Stimulated activated CD8-positive, alpha-beta memory T cell treated with anti-CD3 and anti-CD28 coated beads, Interleukin-7, amount 100 ng/mL, for 1 hour (primary cell): ENCODE measurements at places on chromosomes 2 and 18.

GRCh38 chr2:1750933-1751766, 6.8 kb upstream of the PXDN start:
- DNase-seq = peak; percentile 11

DNA sequence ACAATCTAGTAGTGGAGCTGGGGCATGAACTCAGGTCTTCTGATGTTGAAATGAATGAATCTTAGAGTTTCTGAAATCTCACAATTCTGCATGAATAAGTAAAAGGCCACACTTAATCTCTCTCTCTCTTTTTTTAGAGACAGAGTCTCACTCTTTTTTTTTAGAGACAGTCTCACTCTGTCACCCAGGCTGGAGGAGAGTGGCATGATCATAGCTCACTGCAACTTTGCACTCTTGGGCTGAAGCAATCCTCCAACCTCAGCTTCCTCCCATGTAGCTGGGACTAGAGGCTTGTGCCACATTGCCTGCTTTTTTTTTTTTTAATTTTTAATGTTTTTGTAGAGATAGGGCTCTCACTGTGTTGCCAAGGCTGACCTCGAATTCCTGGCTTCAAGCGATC, 68.9 kb upstream of the THOC1 start:
- no peak for DNase-seq

DNA sequence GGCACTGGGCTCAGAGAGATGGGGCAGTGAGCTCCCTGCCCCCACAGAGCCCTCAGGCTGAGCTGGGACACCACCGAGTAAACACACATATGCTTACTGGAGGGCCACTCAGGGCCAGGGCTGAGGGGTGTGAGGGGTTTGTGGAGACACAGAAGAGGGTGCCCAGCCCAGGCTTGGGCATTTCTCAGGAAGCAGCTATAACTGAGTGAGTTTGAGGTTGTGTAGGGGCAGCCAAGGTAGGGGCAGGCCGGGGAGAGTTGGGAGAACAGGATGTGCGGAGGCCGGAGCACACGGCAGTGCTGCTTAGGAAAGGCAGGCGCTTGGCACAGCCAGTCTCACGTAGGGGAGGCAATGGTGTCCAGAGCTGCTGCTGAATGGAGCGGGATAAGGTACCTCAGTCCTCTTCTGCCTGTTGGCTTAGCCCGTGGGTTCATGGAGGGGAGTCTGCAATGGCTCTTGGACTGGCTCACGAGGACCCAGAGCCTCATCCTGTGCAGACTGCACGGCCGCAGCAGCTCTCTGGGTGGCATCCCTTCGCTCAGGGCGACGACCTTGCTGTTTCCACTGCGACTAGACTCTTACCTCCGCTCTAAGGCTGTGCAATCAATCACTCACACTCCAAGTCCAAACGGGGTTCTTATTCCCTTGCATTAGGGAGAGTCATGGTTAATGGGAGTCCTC, 466.1 kb upstream of the HS6ST1 start:
- no peak for DNase-seq

DNA sequence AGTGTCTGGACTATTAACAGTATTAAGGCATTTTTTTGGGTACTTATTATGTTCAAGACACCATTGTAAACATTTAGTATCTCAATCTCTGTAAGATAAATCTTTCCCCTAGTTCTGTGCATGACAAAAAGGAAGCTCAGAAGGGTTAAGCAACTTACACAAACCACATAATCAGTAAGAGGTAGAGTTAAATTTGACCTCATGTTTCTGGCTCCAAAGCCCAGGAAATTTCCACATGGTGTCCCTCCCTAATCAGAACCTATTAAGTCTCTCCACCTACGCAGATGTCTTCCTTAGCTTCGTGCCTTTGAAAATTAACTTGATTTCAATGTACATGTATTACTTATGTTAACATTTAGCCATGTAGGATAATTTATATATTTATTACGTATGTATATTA, 2.0 kb downstream of the MFSD6 start:
- no peak for DNase-seq

GRCh38 chr2:85428343-85428881, 9.9 kb downstream of the SH2D6 start:
- no peak for DNase-seq

GRCh38 chr2:203739351-203739750, 32.9 kb downstream of the CD28 start:
- DNase-seq = no peak

GRCh38 chr2:201233192-201233811, 27.0 kb upstream of the CASP8 start:
- peak; percentile 66 for DNase-seq

DNA sequence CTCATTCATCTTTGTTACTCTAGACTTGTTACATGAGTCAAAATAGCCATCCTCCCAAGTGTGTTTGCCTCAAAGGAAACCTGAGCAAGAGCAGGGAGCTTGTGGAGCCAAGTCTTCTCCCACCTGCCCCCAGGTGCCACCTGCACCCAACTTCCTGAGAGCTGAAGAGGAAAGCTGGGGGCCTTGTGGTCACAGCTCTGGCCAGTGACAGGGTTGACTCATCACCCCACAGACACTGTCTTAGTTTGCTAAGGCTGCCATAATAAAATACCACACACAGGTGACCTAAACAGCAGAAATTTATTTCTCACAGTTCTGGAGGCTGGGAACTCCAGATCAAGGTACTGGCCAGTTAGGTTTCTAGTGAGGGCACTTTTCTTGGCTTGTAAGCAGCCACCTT, 99.6 kb downstream of the TPGS2 start:
- DNase-seq = no peak

DNA sequence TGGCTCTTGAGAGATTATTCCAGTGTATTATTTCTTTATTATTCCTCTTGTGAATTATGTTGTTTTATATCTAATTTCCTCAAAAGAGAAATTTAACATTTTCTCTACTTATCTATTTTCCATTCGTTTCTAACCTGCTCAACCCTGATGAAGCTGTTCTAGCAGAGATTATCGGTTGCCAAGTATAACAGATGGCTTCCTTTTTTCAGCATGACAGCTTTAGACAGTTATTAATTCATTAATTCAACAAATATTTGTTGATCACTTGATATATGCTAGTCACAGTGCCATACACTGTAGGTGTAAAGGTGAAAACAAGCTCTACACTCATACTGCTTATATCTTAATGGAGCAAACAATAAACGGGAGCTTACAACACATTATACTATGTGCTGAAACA, 137.9 kb upstream of the UBE2E3 start:
- DNase-seq = no peak

GRCh38 chr18:74019864-74020263, 127.8 kb downstream of the FBXO15 start:
- no peak for DNase-seq

- no peak for DNase-seq
Measured at GRCh38 chr2:39781697-39782096, 2.6 kb upstream of the THUMPD2 start.

- DNase-seq = no peak
Measured at GRCh38 chr2:196399722-196400691, 228.6 kb upstream of the STK17B start.

DNA sequence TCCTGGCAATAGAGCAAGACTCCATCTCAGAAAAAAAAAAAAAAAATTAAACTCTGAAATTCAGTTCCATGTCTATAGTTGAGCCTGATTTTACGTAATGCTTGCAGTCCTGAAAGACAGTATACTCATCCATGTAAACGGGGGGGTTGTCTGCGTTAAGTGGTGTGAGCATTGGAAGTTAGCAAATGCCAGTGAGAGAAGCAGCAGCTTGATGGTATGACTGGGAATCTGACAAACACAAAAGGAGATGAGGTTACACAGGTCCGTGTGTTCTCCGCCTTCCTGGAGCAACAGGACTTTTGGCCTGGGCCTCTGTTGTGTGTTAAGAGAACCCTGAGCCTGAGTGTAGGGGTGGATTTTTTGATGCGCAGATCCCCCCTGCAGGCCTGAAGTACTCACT, 82.9 kb downstream of the PRKCE start:
- no peak for DNase-seq

GRCh38 chr2:239274391-239275043, 126.3 kb downstream of the HDAC4 start:
- no peak for DNase-seq

DNA sequence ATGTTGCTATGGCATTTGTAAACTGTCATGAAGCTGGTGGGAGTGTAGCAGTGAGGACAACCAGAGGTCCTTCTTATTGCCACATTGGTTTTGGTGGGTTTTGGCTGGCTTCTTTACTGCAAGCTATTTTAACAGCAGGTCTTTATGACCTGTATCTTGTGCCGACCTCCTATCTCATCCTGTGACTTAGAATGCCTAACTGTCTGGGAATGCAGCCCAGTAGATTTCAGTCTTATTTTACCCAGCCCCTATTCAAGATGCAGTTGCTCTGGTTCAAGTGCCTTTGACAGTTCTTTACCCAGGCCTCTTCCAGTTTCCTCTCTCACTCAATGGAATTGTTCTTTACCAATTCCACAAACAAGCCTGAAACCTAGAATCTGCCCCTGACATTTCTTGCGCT, 145.1 kb downstream of the KCNE4 start:
- no peak for DNase-seq

GRCh38 chr18:66344227-66344626, 259.7 kb downstream of the CDH19 start:
- no peak for DNase-seq

DNA sequence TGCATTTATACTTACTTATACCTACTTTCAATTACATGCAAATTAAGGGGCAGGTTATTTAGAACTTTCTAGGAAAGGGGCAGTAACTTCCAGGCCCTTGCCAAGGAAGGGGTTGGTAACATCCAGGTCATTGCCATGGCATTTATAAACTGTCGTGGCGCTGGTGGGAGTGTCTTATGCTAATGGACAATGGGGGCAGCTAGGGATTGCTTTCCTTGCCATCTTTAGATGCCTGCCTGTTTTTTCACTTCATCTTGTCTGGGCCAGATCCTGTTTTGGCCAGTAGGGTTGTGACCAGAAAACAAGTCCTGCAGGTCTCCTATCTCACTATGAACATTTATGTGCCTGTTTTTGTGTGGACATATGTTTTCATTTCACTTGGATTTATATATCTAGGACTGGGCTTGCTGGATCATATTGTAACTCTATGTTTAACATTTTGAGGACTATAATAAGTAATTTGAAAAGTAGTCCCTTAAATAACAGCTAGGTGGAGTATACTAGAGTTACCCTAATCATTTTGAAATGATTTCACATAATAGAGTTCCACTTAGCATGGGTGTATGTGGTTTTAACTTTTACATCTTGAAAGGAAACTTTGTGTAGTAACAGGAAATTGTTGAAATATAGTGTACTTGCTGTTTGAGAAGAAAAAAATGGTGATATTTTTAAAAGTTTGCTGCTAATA, 56.1 kb downstream of the LCLAT1 start:
- no peak for DNase-seq

DNA sequence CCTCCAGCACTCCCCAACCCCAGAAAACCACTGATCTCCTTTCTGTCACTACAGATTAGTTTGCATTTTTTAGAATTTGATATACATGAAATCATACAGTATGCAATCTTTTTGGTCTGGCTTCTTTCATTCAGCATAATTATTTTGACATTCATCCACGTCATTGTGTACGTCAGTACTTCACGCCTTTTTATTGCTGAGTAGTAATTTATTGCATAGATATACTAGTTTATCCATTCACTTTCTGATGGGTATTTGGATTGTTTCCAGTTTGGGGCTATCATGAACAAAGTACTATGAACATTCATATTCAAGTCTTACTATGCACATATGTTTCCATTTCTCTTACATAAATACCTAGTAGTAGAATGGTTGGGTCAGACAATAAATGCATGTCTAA, 20.1 kb upstream of the CHN1 start:
- no peak for DNase-seq

DNA sequence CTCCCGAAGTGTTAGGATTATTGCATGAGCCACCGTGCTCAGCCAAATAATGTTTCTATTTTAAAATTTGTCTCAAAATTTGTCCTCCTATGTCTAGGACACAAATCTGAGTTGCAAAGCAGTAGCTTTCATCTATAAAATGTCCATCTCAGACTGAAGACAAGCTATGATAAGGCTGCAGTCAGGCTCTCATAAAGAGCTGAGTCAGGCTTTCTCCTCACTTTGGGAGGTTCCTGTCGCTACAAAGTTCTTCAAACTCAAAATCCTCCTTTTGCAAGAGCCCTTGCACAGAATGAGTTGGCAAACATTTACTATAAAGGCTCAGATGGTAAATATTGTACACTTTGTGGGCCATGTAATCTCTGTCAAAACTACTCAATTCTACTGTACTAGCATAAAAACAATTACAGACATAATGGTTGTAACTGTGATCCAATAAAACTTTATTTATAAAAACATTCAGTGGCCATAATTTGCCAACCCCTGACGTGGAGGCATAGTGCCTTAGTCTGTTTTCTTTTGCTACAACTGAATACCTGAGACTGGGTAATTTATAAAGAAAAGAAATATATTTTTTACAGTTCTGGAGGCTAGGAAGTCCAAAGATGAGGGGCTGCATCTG, 154.9 kb upstream of the SATB2 start:
- no peak for DNase-seq

DNA sequence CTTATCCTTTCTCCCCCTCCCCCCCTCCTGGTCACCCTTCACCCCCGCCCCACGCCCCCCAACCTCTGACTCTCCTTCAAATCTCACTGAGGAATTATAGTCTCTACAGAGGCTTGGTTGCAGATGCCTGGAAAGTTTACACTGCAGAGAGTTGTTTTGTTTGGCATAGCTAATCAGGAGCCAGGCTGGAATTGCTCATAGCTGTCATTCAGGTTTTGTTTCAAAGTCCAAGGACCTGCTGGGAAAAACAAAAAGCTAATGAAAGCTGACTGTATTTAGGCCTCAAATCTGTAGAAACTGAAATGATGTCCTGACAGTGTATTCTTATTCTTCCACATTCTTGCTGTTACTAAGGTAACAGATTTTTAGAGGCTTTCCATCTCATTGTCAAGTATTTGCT, 22.6 kb downstream of the GREB1L start:
- DNase-seq = no peak

DNA sequence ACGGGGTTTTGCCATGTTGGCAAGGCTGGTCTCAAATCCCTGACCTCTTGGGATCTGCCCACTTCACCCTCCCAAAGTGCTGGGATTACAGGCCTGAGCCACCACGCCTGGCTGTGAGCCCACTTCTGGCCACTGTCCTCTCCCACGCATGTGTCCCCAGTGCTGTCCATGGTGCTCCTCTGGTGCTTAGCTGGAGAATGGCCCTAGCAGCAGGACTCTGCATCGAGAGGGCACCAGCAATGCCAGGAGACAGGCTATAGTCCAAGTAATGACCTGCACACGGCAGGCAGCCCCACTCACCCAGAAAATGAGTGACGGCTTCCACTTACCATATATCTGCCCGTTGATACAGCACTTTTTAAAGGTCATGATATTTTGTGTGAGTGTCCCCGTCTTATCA, 66.3 kb upstream of the NARS1 start:
- no peak for DNase-seq

- DNase-seq = no peak
Measured at GRCh38 chr2:1141079-1141478, 190.4 kb downstream of the SNTG2 start.

GRCh38 chr18:21269349-21269748, 27.3 kb downstream of the GREB1L start:
- no peak for DNase-seq

- no peak for DNase-seq
Measured at GRCh38 chr2:193824474-193824873, 1629.7 kb upstream of the TMEFF2 start.

- no peak for DNase-seq
Measured at GRCh38 chr2:11031876-11032275, 120.1 kb downstream of the KCNF1 start.
